NCI-H524 treated with DMSO at 0.1 percent for 48 hours (cell line): ENCODE measurements at places on chromosomes 13 and 19.

DNA sequence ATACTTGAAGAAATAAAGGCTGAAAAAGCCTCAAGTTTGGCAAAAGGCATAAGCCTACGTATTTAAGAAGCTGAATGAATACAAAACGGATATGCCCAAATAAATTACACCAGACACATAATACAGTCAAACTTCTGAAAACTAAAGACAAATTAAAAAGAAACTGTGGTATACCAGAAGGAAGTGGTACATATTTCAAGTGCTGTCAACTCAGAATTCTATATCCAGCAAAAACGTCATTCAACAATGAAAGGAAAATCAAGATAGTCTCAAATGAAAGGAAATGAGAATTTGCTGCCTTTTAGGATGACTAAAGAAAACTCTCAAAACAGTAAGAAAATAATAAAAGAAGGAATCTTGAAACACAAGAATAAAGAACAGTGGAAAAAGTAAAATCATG lies 69.5 kb downstream of the POLR1D start:
- no peak for DNase-seq

DNA sequence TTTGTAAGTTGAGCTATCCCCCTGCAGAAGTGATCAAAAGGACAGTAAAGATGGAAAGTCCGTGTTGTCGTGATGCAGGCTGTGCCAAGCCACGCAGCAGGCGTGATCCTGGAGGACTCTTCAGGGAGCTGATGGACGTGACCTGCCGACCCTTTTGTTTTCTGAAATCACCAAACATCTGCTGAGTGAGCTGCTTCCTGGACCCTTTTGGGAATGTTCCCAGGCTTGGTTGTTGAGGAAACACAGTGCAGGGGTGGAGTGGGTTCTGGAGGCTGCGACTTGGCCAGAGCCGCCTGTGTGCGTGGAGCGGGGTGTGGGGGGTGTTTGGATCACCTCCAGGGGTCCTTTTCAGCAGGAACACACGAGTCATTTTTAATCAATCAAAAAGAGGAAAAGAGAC lies 15.4 kb upstream of the CPAMD8 start:
- no peak for DNase-seq

DNA sequence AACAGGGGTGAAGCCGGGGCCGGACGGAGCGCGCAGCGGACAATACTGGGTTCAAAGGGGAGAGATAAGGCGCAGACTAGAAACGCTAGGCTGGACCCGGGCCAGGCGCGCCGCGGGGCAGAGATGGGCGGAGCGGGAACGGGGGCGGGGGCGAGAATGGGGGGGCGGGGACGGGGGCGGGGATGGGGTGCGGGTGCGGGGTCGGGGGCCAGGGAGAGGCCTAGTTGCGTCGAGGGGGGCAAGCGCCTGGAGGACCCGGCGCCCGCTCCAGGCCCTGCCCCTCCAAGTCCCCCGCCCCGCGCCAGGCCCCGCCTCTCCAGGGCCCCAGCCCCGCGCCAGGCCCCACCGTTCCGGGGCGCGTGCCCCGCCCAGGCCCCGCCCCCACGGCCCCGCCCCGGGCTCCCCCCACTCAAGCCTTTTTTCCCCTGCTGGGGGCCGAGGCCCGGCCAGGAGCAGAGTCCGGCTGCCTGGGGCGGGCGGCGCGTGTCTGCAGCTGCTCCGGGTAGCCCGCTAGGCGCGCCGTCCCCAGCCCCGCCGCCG lies at the start of gene CERS4:
CERS4 (plus strand) TSS at position 449 of the 540 bp plus-strand sequence. CDS start 41,707 bp downstream, outside the sequence.
- no peak for DNase-seq

GRCh38 chr13:114099191-114099590 lies 33.2 kb downstream of the RASA3 start:
- DNase-seq = no peak

GRCh38 chr19:42068756-42069571 lies 1.0 kb downstream of the GRIK5 start:
- no peak for DNase-seq

DNA sequence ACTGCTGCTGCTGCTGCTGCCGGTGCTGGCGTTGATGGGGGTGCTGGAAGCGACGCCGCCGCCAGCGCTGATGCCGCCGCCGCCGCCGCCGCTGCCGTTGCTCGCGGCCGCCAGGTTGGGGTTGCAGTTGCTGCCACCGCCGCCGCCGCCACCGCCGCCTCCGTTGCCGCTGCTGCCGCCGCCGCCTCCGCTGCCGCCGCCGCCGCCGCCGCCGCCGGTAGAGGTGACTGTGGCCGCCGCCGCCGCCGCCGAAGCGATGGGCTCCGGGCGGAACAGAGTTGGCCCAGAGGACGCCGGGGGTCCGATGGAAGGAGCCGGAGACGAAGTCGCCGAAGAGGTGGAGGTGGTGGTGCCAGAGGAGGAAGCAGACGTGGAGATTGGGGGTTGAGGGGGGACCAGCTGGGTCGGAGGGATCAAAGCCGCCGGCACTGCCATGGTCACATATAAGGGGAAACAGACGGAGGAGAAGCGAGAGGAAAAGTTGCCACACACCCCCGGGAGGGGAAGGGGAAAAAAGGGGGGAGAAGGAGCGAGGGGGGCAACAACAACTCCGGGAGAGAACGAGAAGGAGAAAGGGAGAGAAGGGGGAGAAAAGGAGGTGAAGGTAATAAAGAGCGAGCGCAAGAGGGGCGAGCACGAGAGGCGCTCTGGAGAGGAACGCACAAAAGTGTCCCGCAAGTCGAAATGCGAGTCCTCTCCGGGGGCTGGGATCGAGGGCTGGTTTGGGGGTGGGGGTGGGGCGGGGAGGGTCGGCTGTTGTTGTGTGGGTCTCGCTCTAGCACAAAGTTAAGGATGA lies 471 bp downstream of the DACH1 start:
- no peak for DNase-seq

GRCh38 chr19:38744874-38745273 lies 600 bp upstream of the CAPN12 start:
- DNase-seq = no peak

DNA sequence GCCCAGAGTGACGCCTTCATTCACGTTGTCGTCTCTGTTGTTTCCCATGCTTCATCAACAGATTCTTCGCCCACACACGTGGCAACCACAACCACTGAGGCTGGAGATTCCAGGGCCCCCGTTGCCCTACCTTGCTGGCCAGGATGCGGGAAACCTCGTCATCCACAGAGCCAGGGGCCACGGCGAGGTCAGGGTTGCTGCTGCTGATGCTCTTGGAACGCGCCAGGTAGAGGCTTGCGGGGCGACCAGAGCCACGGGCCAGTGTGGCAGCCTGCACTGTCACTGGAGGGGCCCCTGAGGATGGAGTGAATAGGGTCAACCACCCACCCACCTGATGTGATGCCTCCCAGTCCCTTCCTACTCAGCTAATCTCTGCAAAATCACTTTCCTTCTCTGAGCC lies 6.3 kb upstream of the ANGPTL8 start:
- no peak for DNase-seq

GRCh38 chr13:49395451-49395865 lies 48.4 kb downstream of the CAB39L start:
- no peak for DNase-seq

GRCh38 chr13:49627831-49628652 lies at the start of gene ARL11:
Gene ARL11 (plus strand): TSS chr13:49628507. CDS start chr13:49630448, 1,941 bp downstream.
- DNase-seq = no peak

DNA sequence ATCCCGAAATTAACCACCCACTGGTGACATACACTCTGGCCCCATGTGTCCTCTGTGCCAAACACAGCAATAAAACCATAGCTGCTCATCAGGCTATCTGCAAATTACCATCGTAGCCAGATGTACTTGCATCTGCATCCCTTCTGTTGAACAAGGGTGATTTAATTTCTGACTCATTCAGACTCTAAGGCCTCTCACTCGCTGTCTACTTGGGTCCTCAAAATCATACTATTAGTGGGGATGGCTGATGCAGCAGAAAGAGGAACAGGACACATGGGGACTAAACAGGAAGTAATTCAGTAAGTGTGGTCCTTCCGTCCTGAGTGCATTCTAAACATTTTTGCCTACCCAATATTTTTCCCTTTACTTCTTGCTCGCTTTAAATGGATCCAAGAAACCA lies 2275.0 kb upstream of the PCDH20 start:
- DNase-seq = no peak

DNA sequence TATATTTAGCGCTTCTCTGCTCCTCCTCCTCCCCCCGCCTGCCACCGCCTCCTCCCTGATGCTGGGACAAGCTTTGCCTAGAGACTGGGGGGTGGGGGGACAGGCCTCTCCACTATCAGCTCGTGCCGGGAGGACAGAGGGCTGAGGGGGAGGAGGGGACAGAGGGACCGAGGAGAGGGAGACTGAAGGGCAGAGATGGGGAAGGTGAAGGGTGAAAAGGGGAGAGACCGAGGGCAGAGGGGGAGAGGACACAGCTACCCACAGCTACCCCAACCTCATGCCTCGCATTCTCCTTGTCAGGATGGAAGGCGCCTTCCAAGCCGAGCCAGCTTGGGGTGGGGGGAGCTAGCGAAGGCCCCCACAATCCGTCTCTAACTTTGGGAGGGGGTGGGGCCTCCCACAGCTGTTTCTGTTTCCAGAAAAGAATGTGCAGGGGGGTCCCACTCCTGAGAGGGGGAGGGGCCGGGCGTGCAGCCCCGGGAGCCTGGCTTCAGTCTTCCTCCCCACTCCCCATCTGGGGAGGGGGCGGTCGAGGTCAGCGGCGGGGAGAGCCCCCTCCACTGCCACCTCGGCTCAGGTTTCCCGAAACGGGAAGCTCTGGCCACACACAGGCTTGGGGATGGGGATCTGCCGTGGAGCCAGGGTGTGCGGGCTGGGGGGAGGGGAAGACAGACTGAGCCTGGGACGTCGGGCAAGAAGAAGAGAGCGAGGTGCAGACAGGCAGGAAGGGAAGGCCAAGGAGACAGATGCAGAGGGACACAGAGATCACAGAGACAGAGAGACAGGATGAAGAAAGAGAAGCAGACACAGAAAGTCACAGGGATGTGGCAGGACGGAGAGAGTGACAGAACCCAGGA lies 1.6 kb downstream of the DACT3 start:
- DNase-seq = no peak

DNA sequence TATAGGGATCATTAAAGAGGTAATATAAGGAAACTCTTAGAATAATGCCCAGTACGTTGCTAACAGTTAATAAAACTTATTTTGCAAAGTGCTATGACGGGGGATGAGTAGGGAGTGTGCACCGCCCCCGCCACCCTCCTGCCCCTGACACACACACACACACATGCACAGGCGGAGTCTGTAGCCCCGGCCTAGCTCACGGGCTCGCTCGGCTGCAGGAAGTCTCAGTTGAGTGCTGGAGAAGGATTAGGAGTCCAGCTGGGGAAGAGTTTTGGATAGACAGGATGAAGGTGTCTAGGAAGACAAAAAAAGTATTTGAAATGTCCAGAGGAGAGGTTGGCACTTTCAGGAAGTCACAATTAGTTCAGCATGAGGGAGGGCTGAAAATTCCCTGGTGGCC lies 21.5 kb downstream of the GSX1 start:
- no peak for DNase-seq
